ENCODE measurements at places on chromosomes 7 and 10.

GRCh38 chr10:48685731-48686130 lies 1.1 kb downstream of the WDFY4 start:
- DNase-seq = no peak

GRCh38 chr7:10724449-10724848 lies 249.2 kb upstream of the PHF14 start:
- DNase-seq = no peak

DNA sequence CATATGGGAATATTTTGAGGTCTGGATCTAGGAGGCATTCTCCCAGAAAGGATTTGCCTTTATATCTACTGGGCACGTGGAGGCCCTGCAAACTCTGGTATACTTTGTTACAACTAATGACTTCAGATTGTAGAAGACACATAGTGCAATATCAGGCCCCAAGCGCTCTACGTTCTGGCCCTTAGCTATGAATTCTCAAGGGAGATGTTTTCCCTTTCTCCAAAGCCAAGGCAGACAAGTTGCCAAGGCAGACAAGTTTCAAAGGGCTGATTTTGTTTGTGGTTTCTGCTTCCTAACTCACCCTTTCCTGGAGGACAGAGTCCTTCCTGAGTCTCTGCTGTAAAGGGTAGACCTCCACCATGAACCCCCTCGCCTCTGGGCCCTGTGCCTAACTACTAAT lies 99.4 kb upstream of the CTTNBP2 start:
- DNase-seq = no peak

- DNase-seq = no peak
Observed at GRCh38 chr7:137940656-137941518, 61.0 kb downstream of the CREB3L2 start.
